ENCODE measurements at places on chromosomes 13 and 19. TPM values are rescaled to one million over a fixed set of nuclear protein-coding genes. Genes with fewer than 3 reads are reported as not detected.

CYP4F8 gene
- total RNA-seq: not detected

S1PR2 gene
- total RNA-seq: 22.9 TPM

LYL1 gene
- total RNA-seq: 8.6 TPM

GPR12 gene
- total RNA-seq: not detected

IL17D gene
- total RNA-seq: 0.59 TPM

FUT1 gene
- total RNA-seq: under 0.01 TPM

ZNF829 gene
- total RNA-seq: 2.4 TPM

SIGLEC9 gene
- not detected for total RNA-seq

COMMD6 gene
- 111 TPM for total RNA-seq

ZNF235 gene
- total RNA-seq: 3.5 TPM

SYNGR4 gene
- total RNA-seq: not detected

CASP14 gene
- total RNA-seq: not detected

KIR2DL1 gene
- total RNA-seq: not detected

DENND1C gene
- not detected for total RNA-seq

CCNA1 gene
- total RNA-seq: 26.2 TPM

TUBGCP3 gene
- 10.4 TPM for total RNA-seq

PSG2 gene
- total RNA-seq: not detected

ZNF493 gene
- total RNA-seq: 60.5 TPM

TMEM91 gene
- total RNA-seq: 6.1 TPM

ARHGEF7 gene
- 30.5 TPM for total RNA-seq

DPF1 gene
- total RNA-seq: not detected

F7 gene
- not detected for total RNA-seq

KXD1 gene
- total RNA-seq: 69.2 TPM

NCR1 gene
- total RNA-seq: not detected

TMEM86B gene
- total RNA-seq: 0.98 TPM

SSC5D gene
- 5.7 TPM for total RNA-seq

OR7A5 gene
- total RNA-seq: not detected

KLK3 gene
- total RNA-seq: not detected

PCDH9 gene
- 3.2 TPM for total RNA-seq

OR10H5 gene
- not detected for total RNA-seq

RXFP2 gene
- total RNA-seq: not detected

PNMA8C gene
- 0.15 TPM for total RNA-seq

SIGLEC10 gene
- total RNA-seq: not detected

ZNF850 gene
- 1.2 TPM for total RNA-seq

CD79A gene
- total RNA-seq: not detected

ACER1 gene
- not detected for total RNA-seq

FFAR3 gene
- total RNA-seq: not detected

PSG1 gene
- total RNA-seq: 1.2 TPM

GPALPP1 gene
- 21.6 TPM for total RNA-seq

RNF113B gene
- total RNA-seq: not detected

ZNF562 gene
- 25.6 TPM for total RNA-seq

ZNF536 gene
- total RNA-seq: not detected

NECTIN2 gene
- total RNA-seq: 80.6 TPM

C19orf38 gene
- total RNA-seq: 0.15 TPM

PPP1R12C gene
- total RNA-seq: 30.4 TPM

RTBDN gene
- total RNA-seq: not detected

CEACAM19 gene
- 3.2 TPM for total RNA-seq
